ENCODE measurements at places on chromosomes 1 and 21.

DNA sequence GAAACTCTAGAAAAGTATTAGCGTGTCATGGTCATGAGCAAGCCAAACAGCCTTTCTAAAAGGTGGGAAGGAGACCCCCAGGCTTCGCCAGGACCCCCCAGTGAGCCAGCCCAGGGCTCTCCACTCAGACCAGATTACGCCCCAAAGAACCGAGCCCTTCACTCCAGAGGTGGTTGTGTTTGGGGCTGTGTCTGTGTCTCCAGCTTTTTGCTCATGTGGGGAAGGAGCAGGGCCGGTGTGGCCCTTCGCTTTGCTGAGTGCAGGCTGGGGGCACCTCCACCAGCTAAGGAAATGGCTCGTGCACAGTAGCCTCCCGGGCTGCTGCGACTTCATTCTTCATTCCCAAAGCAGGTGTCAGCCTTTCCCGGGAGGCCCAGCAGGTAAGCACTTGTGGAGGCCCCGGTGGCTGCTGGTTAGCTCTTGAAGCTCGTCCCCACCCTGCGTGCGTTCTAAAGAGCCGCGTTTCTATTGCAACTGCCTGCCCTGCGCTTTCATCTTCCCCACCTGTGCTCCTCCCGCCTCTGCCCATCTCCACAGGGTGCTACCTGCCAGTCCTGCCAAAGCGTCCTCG lies 531 bp downstream of the TSPEAR start:
- DNase-seq, result no peak

DNA sequence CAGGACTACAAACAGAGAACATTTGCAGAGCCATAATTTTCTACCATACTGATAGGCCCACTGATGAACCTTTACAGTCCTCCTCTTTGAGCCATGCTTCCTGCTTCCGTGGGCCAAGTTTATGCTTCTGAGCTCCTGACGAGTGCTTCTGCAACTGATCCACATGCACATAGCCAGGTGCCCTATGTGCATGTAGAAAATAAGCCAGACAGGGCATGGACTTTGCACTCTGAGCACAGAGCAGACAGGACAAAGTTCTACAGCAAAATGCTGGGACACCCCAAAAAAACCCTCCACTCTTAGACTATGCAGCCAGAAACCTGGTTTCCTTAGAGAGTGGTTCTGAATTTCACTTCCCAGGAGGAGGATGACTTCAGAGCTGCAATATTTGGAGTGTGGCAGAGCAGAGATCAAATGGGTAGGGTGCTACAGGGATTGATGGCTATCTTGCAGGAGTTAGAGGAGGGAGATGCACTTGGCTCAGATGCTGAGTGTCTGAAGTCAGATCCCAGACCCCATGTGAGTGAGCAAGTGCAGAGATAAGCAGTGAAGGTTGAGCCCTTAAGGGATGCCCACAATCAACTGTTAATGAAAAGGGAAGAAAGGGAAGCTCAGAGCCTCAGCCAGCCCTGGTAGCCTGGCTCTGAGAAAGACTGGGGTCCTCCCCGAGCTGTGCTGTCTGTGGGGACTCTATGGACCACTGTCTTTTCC lies 230.9 kb downstream of the DUSP10 start:
- DNase-seq, result no peak

DNA sequence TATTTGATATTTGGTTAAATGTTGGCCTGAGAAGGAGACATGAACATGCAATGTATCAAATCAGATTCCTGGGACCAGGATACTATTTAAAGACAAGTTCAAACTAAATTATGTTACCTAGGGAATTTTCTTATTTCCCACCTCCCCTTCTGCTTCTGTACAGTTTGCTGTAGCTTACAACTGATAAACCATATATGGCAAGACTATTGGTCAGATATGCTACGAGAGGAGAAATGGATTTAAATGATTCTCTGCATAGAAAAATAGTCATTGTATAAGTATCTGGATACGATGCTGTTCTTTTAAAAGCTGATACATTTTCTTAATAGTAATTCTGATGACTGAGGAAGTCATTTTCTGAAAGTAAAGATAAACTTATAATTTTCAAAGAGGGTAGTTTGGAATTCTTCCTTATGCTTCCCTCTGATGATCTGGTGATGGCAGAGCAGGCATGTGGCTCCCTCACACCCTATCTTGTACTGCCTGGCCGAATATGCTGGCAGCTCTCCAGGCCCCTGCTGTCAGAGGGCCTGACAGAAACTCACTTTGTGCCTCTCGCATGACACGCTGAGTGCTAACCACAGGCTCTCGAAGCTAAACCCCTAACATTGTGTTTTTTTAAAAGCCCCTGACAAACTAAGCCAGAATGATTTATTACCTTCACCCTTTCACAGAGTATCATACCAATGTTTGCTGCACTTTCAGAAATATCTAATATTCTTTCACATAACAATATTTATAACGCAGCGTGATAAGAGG lies 19.4 kb downstream of the RRP15 start:
- no peak for DNase-seq

- no peak for DNase-seq
Measured at GRCh38 chr1:24939040-24939674, 9.1 kb upstream of the RUNX3 start.
